ENCODE measurements at places on chromosomes 1 and 21. TPM values are rescaled to one million over a fixed set of nuclear protein-coding genes. Genes with fewer than 3 reads are reported as not detected.

GRCh38 chr1:26066857-26067256 lies 573 bp downstream of the TRIM63 start:
- DNase-seq: no peak
- no peaks in the 10 kb centered on the region for H3K27me3 ChIP-seq
- H3K4me3 ChIP-seq: no peak overlapping the region
- H3K27ac ChIP-seq: no peak overlapping the region
- H3K36me3 ChIP-seq: no peaks in the 10 kb centered on the region
- no peaks in the 10 kb centered on the region for H3K4me1 ChIP-seq

OR10Z1 gene
- not detected for total RNA-seq

DNA sequence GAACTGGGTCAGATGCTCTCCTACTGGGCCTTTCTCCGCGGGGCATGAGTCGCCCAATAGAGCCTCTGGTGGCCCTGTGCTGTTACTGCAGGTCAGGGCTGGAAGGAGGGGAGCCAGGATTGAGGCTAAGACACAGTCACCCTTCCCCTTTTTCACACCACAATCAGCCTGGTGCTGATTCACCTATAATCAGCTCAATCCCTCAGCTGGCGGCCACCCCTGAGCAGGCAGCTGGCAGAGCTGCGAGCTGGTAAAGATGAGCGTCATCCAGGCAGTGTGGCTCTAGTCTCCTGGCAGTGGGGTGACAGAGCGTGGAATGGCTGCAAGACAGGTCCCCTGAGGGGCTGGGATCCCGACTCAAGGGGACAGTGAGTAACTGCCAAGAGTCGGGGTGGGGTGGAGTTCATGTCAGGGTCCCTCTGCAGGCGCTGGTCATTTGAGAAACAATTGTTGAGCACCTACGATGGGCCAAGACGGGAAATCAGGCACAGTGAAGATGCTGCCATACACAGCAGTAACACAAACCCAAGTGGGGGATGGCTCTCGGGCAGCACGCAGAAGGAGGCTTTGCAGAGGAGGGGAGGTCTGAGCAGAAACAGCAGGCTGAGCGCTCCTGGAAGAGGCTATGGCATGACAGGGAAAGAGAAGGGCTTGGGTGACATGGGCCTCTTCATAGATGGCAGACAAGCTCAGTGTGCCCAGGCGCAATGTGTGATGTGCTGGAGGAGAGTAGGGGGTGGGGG lies 21.8 kb downstream of the ATF3 start:
- no peaks in the 10 kb centered on the region for H3K4me1 ChIP-seq
- no peaks in the 10 kb centered on the region for H3K36me3 ChIP-seq
- H3K27ac ChIP-seq: no peak overlapping the region

AKNAD1 gene
- total RNA-seq: 1.4 TPM

DNA sequence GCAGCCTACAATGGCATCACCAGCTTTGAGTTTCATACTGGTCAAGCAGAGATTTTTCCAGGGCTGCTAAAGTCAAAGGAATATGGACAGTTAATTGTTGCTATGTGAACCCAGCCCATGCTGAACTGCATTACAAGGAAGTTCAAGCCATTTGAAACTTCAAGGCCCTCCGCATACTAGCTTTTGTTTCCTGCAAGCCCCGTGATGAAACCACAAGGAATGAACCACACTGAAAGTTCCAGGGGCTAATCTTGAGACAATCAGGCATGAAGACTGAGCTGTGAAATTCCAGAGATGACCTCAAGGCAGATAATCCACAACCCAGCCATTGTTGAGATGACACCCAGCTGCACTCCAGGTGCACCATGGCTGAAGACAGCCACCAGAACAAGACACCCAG lies 180.8 kb downstream of the C1orf21 start:
- no peak for DNase-seq
- no peaks in the 10 kb centered on the region for H3K27me3 ChIP-seq
- no peaks in the 10 kb centered on the region for H3K36me3 ChIP-seq
- no peak overlapping the region for H3K4me3 ChIP-seq
- H3K4me1 ChIP-seq: peaks cover 6% of the 10 kb centered on the region
- no peak overlapping the region for H3K27ac ChIP-seq

- H3K27me3 ChIP-seq: no peaks in the 10 kb centered on the region
- no peak overlapping the region for H3K27ac ChIP-seq
- H3K4me1 ChIP-seq: no peaks in the 10 kb centered on the region
- no peak for DNase-seq
- no peak overlapping the region for H3K4me3 ChIP-seq
Measured at GRCh38 chr1:93702111-93702827, 20.6 kb upstream of the BCAR3 start.

DNA sequence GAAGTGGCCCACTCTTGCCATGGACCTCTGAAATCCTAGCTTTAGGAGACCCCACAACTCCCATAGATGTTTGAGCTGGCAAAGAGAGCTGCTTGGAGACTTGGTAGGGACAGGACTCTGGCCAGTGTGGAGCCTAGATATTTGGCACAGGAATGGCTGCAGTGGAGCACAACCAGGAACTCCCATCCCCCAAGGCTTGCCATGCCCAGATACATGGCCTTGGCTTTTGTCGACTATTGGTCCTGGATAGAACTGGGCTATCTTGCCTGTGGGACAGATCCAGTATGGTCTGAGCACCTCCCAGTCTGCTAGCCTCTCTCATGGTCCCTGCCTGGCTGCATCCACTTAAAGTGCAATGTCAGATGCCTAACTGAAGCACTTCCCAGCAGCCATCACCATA lies 7.8 kb upstream of the GBP2 start:
- DNase-seq: no peak
- H3K36me3 ChIP-seq: no peaks in the 10 kb centered on the region
- no peak overlapping the region for H3K4me3 ChIP-seq
- H3K27me3 ChIP-seq: no peaks in the 10 kb centered on the region
- no peak overlapping the region for H3K27ac ChIP-seq

- H3K27ac ChIP-seq: no peak overlapping the region
- no peaks in the 10 kb centered on the region for H3K4me1 ChIP-seq
- no peak overlapping the region for H3K4me3 ChIP-seq
- DNase-seq: no peak
- H3K27me3 ChIP-seq: no peaks in the 10 kb centered on the region
Measured at GRCh38 chr1:202074985-202075384, 47.7 kb upstream of the GPR37L1 start.
